ENCODE measurements at places on chromosomes 2 and 18.
A peak's percentile ranks its signal among the peaks of the same experiment; 100 is the strongest.

DNA sequence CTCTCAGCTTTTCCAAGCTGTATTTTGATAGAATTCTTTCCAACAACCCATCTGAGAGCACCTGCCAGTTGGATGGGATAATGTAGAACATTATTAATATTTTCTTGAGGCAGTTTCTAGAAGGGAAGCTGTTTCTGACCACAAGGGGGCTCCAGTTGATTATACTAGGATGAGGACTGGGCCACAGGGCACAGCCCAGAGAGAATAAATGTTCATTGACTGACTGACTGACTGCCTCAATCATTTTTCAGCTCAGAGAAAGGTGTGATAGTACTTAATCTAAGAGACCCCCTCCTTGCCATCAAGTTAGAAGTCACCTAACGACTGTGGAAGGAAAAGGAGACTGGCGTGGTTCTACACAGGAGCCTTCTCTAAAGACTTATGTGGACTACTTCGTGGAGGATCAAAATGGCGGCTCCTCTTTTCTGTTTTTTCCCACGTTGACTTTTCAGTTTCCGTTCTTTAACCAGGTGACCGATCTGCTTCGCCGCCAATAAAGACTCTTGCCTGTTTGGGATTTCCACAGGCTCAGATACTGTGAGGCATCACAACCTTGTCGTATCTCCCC lies 31.9 kb upstream of the CREG2 start:
- peak; percentile 72 for DNase-seq

GRCh38 chr2:14756122-14756541 lies 123.6 kb downstream of the LRATD1 start:
- peak; percentile 46 for DNase-seq

- DNase-seq = peak; percentile 53
These were observed 1178.5 kb upstream of the ACVR2A start for GRCh38 chr2:146666340-146666739.

DNA sequence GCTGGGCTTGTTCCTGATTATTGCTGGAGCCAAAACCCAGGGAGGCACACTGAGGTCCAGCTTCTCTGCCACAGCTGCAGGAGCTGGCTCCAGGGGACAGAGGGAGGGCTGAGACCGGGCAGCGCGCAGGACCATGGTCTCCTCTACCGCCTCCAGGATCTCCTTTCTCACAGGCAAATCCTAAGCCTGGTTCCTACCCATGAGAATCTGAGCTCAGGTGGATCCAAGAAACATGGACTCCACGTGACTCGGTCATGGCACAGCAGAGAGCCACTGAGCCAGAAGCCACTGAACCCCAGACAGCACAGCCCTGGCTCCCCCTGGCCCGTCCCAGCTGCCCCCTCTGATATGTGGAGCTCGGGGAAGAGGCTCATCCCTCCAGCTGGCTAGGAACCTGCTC lies 653.4 kb upstream of the ID2 start:
- DNase-seq = no peak

GRCh38 chr2:237673130-237674001 lies 46.0 kb downstream of the LRRFIP1 start:
- peak; percentile 50 for DNase-seq

DNA sequence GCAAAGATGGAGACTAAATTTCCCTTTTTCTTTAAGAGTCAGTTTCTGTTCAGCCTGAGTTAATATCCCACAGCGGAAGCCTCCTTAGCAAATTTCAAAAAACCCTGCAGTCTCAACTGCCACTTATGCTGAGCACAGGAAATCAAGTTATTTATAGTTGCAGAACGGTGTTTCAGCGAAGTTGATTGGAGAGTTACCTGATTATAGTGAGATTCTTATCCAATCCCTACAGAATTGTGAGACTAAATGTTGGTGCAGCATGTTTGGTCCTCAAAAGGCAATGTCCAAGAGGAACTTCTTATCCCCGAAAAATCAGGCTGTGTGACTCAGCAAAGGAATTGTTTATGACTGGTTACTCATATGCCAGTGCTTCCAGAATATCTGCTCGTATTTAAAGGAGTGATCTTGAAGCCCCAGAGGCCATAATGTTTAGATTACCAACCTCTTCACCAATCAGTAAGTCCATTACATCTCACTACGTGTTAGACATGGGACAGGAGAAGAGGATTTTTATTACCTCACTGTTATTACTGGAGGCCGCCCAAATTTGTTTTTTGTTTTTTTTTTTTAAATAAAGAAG lies 67.9 kb downstream of the LRRFIP1 start:
- DNase-seq = peak; percentile 87

DNA sequence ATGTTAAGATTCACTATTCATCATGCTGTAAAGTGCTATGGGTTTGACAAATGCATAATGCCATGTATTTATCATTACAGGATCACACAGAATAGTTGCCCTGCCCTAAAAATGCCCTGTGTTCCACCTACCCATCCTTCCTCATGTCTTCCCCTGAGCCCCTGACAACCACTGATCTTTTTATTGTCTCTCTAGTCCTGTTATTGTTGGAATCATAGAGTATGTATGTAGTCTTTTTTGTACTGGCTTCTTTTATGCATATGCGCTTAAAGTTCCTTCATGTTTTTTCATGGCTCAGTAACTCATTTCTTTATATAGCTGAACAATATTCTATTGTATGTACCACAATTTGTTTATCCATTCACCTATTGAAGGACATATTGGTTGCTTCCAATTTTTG lies 20.3 kb downstream of the CCDC150 start:
- no peak for DNase-seq

DNA sequence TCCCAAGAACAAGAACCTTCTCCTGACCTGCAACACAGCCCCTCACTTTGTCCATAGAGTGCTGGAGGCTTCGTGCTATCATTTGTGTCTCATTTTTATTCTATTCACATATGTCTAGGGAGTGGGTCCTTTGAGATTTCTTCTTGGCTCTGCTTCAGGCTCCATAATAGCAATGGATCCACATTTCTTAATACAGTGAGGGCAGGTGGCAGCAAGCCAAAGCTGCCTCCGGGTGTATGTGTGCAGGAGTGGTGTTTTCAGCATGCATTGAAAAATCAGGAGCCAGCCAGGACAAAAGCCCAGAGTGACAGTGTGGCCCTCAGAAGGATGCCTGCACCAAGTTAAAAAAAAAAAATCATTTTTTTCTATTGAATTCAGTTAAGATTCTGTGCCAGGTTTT lies 115.1 kb upstream of the PELI1 start:
- no peak for DNase-seq

DNA sequence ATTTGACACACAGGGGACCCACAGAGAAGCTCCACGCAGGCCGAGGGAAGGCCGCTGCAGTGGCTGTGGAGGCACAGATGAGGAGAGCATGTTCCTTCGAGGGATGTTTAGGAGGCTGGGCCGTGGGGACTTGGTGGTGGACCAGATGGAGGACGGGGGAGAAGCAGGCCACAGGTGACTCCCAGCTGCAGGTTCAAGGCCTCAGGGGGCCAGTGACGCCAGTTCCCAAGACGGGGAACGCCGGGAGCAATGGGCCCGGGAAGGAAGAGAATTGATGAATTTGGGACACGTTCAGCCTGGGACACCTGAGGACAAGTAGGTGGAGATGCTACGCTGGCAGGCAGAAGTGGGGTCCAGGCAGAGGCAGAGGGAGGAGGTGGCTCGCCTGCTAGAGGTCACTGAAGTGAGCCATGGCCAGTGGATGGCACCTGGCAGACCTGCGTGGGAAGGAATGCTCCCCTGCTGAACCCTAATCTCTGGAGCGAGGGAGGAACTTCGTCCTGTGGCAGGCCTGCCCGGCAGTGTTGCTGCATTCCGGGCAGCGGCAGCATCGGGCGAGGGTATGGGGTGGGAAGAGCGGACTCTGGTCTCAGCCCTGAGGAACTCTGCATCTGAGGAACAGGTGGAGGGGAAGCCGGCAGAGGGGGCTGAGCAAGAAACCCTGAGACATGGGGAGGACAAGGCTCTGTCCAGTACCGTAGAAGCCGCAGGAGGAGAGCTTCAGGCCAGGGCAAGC lies 25.2 kb upstream of the HPCAL1 start:
- no peak for DNase-seq

All from kidney glomerular epithelial cell (primary cell).